Kidney epithelial cell (primary cell): ENCODE measurements at places on chromosomes 16 and 17. TPM values are rescaled to one million over a fixed set of nuclear protein-coding genes. Genes with fewer than 3 reads are reported as not detected.
A peak's percentile ranks its signal among the peaks of the same experiment; 100 is the strongest.

- DNase-seq, result no peak
These were observed at the start of gene KRT33B for GRCh38 chr17:41369713-41370112. TSS of gene KRT33B (minus strand) at chr17:41369813. CDS start at chr17:41369750, 63 bp downstream.

DNA sequence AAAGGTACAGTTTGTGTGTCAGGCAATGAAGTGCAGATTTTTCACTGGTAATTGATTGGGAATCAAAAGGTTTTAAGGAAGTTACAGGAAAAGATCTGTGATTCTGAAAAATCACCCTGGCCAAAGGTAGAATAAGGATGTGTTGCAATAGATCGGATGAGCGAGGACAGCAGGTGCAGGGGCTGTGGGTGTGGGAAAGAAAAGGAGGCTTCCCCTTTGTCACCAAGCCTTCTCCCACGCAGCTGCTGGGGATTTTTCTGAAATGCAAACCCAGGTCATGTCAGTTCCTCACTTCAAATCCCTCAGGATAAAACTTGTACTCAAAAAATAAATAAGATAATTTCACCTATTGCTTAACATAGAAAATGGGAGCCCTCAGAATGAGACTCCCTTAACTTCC lies 47.9 kb upstream of the ARHGAP17 start:
- DNase-seq, result no peak

The NME1 gene
- 129 and 162 TPM in 2 replicates for total RNA-seq

DNA sequence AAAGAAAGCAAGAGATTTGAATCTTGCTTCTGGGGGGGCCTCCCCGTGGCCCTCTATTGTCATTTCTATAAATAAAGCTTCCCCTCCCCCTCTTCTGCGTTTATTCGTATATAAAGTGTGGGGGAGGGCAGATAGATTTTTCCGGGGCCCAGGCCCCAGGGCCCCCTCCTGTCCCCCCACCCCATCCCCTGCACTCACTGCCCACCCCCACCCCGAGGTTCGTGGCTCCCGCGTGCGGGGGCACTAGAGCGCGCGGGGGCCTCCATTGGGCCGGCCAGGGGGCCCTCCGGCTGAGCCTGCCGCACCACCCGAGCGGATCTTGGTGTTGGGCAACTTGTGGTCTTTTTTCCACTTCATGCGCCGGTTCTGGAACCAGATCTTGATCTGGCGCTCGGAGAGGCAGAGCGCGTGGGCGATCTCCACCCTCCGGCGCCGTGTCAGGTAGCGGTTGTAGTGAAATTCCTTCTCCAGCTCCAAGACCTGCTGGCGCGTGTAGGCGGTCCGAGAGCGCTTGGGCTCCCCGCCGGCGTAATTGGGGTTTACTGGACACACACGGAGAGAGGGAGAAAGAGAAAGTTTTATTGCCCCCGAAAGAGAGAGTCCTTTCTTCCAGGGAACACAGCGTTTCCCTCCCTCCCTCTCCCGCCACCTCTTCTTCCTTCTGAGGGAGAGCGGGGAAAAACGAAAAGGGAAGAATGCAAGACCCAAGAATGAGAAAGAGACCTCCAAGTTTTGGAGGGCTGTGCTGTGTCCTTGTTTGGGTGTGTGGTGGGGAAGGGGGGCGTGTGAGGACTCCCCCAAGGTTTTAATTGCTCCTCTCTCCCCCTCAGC lies 1.5 kb downstream of the HOXB4 start:
- DNase-seq, result no peak

The KRTAP9-8 gene
- not detected in 2 replicates for total RNA-seq

DNA sequence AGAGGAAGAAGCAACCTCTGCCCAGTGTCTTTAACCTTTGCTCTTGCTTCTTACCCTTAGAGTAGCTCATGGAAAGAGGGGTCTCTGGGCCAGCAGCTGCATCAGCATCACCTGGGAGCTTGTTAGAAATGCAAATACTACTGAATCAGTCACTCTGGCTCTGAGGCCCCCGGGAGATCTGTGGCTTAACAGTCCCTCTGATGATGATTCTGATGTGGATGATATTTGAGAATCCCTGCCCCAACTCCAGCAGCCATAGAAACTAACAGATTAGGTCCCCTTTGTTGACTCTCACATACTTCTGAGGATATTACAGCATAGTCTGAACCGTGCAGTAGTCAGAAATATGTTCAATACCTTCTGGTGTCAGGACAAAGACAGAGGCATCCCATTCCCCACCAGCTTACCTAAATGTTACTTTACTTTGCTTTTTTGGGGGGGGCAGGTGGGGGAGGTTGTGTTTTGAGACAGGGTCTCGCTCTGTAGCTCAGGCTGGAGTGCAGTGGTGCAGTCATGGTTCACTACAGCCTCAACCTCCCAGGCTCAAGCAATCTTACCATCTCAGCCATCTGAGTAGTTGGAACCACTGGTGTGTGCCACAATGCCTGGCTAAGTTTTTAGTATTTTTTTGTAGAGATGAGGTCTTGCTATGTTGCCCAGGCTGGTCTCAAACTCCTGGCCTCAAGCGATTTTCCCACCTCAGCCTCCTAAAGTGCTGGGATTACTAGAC lies 220.1 kb downstream of the CCDC182 start:
- no peak for DNase-seq

GRCh38 chr16:17311333-17312093 lies 159.2 kb downstream of the XYLT1 start:
- DNase-seq, result no peak

The DYNLRB2 gene
- not detected in 2 replicates for total RNA-seq

The TGFB1I1 gene
- 116 and 138 TPM in 2 replicates for total RNA-seq

DNA sequence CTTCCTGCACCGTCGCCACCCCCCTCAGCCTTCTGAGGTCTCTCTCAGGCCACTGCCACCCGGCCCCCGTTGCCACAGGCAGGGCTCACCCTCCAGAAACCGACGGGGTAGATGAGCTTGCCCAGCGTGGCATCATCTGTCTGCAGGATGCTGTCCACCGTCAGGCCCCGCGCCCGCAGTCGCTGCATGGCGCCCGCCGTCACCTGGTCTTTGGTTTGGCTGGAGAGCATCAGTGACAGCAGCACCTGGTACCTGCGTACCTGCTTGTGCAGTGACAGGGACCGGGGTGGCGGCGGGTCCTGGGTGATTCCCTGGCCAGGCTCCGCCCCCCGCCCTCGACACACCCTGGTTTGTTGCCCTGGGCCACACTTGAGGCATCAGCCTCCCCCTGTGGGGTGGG lies 3.1 kb downstream of the NTHL1 start:
- no peak for DNase-seq

The ACSM2B gene
- total RNA-seq, result not detected in 2 replicates

DNA sequence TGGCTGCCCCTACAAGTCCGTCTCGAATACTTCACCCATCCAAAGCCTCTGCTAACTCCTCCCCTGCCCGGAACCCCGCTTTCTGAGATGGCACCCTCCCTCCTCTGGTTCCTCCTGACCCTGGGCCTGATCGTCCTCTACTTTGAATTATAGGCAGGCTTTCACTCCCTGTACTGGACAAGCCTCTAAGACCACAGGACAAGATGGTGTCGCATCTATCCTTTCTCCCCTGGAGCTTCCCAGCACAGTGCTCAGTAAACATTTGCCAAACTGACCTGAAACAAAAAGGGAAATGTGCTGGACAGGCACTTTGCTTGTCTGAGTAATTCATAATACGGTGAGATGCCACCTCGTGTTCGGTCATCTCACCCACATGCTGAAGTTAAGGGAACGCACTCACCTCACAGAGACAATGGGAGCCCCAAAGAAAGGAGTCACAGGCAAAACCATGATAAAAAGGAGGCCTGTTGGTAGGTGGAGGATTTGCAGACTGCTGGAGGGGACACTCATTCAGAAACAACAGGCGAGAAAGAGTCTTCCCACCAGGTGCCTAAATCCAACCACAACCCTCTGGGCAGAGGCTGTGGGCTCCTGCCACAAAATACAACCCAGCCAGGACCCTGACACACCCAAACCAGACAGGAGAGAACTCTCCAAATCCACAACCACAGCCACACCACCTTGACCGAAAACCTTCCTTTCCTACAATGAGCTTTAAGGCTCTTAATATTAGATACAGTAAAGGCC lies 28.2 kb downstream of the SNN start:
- no peak for DNase-seq

DNA sequence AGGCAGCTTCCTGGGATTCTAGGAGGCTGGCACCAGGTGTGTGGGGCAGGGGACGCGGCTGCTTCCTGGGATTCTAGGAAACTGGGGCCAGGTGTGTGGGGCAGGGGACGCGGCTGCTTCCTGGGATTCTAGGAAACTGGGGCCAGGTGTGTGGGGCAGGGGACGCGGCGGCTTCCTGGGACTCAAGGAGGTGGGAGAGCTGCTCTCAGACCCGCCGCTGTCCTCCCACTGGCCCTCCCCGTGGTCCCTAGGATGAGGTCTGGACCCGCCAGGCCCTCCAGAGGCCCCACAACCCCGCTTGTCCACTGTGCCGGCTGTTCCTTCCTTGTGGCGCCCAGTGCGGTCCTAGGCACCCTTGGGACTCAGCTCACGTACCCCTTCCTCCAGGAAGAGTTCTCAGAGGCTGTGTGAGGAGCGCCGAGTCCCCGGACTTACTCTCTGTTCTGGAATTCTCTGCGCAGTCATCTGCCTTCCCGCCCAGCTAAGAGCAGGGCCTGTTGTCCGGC lies 565 bp downstream of the DPEP1 start:
- no peak for DNase-seq

The OVCA2 gene
- 88.2 and 100 TPM in 2 replicates for total RNA-seq

DNA sequence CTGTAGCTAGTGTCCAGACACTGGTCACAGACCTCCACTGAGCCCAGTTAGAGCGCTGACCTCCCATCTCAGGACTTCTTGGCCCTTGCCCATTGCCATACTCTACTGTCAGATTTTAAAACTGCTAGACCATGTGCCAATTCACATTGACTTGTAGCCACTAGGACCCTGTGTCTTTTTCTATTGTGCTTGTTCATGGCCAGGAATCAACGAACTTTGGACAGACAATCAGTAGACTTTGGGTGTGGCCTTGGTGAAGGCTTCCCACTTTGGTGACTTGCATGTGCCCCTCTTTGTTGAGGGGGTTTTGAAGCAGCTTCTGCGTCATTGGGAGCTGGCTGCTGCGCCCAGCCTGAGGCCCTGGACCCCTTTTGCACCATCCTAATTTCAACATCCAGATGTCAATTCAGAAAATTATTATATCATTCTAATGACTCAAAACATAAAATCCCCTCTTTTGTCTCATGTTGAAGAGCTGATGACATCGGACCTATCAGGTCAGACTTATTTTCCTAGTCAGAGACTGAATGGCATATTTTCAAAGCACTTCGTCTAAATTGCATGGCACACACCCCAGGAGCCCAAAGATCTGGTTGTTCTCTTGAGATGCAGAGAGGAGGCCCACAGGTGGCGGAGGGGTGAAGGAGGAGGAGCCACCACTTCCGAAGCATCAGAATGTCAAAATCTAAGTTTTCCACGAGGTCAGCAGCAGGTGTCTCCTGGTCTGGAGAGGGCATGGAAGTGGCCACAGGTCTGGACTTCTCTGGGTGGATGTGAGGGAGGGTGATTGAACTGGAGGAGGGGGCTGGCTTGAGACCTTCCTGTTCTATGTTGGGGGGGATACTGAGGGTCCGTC lies 93.4 kb upstream of the CBX4 start:
- DNase-seq, result no peak

DNA sequence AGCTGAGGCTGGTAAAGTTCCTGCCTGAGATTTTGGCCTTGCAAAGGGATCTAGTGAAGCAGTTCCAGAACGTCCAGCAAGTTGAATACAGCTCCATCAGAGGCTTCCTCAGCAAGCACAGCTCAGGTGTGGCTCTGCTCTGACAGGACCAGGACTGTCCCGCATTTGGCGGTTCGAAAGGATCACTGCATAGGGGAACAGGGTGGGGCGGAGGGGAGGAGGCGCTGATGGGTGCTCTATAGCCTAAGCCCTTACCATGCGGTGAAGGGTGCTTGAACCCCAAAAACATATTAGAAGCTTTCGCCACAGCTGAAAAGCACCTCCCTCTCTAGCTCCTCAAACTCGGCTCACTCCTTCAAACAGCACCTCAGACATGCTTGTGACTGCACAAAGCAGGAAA lies 29.9 kb upstream of the ENDOV start:
- DNase-seq, result no peak

- DNase-seq, result no peak
These were observed 122.3 kb downstream of the SSH2 start for GRCh38 chr17:29807520-29808361.

DNA sequence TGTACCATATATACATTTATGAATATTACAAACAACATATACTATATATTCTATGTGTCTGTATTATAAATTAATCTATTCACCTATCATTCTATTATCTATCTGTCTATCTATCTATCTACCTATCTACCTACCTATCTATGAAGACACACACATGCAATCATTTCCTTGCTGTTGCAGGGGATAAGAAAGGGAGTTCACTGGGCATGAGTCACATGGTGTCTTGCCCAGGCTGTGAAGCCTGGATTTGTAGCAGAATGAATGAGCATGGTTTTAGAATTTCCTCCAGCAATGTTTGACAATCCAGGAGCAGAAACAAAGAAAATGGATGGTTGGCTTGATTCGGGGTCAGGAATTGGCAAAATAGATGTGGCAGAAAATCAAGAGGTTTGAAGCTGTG lies 23.2 kb upstream of the FAM20A start:
- no peak for DNase-seq

GRCh38 chr17:82799591-82799990 lies 40.2 kb downstream of the ZNF750 start:
- no peak for DNase-seq

- peak; percentile 14 for DNase-seq
These were observed 171.7 kb downstream of the ZFHX3 start for GRCh38 chr16:72876221-72876620.

GRCh38 chr16:28597692-28598261 lies 927 bp upstream of the SULT1A2 start:
- no peak for DNase-seq

- DNase-seq, result no peak
These were observed 46.9 kb upstream of the BAHCC1 start for GRCh38 chr17:81348097-81349055.

- DNase-seq, result no peak
These were observed at the start of gene NOG for GRCh38 chr17:56593646-56594319. TSS of gene NOG (plus strand) at chr17:56593699. CDS start at chr17:56594224, 525 bp downstream.

DNA sequence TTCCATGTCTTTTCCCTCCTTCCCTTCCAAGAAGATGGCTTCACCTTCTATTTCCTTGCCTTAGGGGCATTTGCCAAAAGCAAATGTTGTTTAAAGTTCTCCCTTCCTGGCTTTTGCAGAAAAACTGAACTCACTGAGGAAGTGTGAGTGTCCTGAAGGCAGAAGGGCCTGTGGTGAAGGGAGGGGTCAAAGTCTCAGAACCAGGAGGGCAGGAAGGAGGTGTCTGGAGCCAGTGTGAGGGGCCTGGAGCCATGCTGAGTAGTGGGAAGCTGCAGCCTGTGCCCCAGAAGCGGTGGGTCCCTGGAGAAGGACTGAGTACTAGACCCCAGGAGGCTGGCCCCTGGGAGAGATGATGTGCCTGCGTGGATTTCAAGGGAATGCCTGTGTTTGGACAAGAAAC lies 23.8 kb upstream of the SUPT4H1 start:
- no peak for DNase-seq

- DNase-seq, result no peak
These were observed 39.6 kb downstream of the GDE1 start for GRCh38 chr16:19482291-19482690.

- DNase-seq, result no peak
These were observed 56.6 kb downstream of the RGS9 start for GRCh38 chr17:65193716-65194293.

The MAPT gene
- total RNA-seq, result 0.25 and 1.0 TPM in 2 replicates

- DNase-seq, result no peak
These were observed 9.9 kb downstream of the TBX4 start for GRCh38 chr17:61461967-61462718.

- DNase-seq, result peak; percentile 57
These were observed 31.5 kb downstream of the QPRT start for GRCh38 chr16:29710227-29711219.

GRCh38 chr16:84823484-84823883 lies 3.7 kb downstream of the CRISPLD2 start:
- no peak for DNase-seq
